RPMI7951 (cell line): ENCODE measurements at places on chromosomes 3 and 15. TPM values are rescaled to one million over a fixed set of nuclear protein-coding genes. Genes with fewer than 3 reads are reported as not detected.

DNA sequence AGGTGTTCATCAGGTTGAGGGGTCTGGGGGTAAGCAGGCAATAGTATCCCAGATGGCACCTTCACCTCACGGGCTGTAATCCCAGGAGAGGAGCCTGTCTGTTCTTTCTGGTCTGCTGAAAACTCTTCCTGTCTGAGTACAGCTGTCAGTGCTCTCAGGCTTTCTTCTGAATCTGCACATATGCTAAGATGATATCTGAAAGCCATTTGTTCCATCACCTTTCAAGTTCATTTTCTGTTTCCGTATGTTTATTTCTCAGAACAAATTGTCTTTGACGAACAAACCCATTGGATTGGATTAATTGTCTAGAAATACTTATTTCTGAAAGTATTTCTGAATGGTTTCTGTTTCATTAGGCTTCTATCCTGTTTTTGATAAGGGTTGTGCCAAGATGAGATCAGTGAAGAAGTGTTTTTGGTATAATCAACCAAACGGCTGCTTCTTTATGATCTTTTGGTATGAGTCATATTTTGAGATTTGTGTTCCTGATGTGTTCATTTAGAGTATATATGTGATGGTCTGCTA, 13.3 kb downstream of the ZNF592 start:
- no peak for DNase-seq

DNA sequence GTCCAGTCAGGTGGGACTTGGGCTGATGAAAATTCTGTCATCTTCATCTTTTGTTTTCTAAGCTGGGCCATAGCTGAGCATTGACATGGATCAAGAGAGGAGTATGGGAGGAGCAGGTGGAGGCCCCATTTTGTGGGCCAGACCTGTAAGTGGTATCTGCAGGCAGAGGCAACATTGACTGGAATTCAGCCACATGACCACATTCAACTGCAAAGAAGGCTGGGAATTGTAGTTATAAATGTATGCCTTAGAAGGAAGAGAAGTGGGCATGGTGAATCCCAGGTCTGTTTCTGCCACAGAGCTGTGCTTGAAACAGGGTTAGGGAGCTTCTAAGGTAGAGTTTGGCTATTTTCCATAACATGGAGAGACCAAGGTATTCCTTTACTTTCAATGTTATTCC, 11.4 kb downstream of the KCNAB1 start:
- no peak for DNase-seq

DNA sequence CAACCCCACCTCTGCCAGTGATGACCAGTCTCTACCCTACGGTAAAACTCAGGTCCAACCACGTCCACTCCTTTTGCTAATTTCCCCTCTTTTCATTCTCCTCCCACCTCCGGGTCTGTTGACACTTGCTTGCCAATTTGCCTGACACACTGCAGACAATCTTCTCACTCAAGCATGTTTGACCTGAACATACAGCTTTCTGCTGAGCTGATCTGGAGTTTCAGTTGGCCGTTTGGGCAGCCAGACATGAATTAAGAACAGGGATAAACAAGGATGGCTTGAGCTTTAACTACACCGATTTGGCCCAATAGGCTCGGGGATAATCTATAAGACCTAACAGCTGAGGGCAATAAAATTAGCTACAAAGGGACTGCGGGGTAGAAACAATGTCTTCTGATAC, 758.6 kb upstream of the CFAP20DC start:
- DNase-seq, result no peak

- no peak for DNase-seq
Measured at GRCh38 chr3:23198801-23199200, 4.3 kb upstream of the UBE2E2 start.

GRCh38 chr15:55084673-55085072, 112.1 kb downstream of the RSL24D1 start:
- no peak for DNase-seq

DNA sequence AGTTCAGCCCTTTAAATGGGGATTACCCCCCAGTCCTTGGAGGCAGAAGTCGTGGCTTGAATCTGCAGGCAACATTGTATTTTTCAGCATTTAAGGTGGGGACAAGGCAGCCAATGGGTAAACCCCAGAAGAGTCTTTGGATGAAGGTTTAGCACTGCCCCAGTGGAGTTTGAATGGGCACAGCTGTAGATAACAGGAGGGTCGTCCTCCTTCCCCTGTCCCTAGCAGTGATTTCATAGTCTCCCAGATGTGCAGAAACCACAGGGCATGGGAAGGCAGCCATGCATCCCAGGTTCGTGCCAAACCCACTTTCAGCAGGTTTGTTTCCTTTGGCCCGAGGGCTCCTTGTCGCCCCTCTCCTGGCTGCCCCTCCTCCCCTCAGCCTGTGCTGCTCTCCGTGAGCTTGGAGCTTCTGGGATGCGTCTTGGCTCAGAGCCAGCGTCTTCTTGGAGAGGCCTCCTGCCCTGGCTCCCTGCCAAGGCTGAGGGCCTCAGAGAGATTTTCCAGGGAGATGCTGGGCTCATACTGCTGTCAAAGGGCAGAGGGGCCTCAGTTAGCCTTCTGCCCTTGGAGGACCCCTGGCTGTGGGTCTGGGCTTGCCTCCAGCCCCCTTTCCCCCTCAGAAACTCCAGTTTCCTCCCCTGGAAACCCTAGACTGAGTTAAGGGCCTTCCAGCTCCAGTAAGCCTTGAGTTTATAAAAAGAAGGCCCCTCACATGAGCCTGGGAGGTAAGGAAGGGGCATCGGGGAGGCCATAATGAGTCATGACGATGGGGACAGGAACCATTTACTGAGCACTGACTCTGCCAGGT, 48.9 kb upstream of the POLG start:
- DNase-seq, result peak; percentile 79

DNA sequence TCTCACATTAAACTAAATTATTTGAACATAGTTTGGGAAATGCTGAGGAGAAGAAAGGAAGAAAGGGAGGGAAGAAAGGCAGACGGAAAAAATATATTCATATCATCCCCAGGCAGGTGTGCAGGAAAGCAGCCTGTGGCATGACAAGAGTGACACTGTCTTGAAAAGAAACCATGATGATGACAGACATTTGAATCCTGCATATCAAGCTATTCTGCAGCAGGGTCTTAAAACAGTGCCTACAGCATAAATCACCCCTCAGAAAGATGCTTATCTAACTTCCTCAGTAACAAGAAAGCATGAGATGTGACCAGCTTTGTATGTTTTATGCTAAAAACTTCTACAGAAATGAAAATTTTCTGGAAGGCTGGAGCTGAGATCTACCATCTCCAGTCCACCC, 144.5 kb upstream of the GRM7 start:
- DNase-seq, result no peak

NANOGP8 gene
- not detected in 2 replicates for total RNA-seq

C15orf39 gene
- total RNA-seq, result 8.1 and 10.0 TPM in 2 replicates

PROS1 gene
- 4.8 and 6.6 TPM in 2 replicates for total RNA-seq

USP13 gene
- 13.8 and 16.2 TPM in 2 replicates for total RNA-seq

SPSB4 gene
- not detected in 2 replicates for total RNA-seq

VILL gene
- total RNA-seq, result 3.3 and 3.5 TPM in 2 replicates
